ENCODE measurements at places on chromosomes 7 and 10.

GRCh38 chr10:15395935-15396334 lies 24.8 kb upstream of the FAM171A1 start:
- DNase-seq, result no peak

DNA sequence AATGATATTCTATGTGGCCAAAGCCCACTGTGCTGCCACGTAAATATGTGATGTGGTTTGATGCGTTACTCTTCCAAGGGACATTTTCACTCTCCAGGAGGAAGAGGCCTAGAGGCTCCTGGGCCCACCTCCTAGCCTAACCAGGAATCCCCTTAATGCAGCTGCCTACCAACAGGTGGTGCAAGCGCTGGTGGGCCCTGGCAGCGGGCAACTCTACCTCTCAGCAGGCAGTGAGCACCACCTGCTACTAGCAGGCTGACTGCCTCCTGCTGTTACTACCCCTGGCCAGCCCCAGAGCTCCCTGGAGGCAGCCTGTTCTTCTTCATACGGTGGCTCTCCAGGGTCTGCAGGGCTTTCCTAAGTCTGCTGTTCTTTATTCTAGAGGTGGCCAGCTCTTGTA lies 62.8 kb downstream of the CDH23 start:
- DNase-seq, result no peak

- no peak for DNase-seq
These were observed 41.7 kb downstream of the CACUL1 start for GRCh38 chr10:118712930-118713634.

GRCh38 chr7:123230603-123231002 lies 30.8 kb upstream of the SLC13A1 start:
- no peak for DNase-seq

GRCh38 chr10:124546055-124546369 lies 84.4 kb downstream of the LHPP start:
- DNase-seq, result no peak

DNA sequence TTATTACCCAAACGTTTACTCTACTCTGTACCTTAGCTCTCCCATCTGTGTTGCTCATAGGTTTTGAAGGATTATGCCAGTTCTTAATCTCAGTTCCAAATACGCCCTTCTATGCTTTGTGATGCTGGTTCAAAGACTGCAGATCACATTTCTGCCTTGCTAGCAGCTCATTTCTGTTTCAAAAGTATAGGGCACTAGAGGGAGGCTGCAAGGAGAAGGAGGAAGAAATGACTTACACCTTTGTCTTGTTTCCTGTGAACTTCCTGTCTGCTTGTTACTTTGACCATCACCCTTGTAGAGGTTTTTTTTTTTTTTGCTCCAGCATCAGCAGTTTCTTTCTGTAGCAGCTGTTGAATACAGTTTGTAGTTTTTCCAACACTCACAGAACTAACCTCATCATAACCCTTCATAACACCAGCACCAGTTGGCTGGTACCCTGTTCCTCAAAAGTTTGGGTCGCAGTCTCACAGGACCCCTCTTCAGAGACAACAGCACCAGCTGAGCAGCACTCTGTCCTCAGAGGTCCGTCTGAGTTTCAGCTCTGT lies 16.5 kb downstream of the SLK start:
- no peak for DNase-seq

DNA sequence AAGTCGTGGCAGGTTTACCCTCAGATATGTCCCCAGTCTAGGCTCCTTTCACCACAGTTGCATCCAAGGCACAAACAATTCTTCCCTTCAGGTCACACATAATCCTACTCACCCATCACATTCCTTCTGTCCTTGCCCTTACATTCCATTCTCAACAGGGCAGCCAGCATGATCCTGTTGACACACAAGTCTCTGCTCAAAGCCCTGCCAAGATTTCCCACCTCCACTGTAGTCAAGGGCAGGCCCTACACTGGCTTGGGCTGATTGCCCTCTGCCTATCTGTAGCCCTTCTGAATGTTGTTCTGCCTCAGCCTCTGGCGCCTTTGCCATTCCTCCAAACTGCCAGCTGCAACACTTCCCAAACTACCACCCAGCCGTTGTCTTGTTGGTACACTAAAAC lies 187.9 kb upstream of the AKR1E2 start:
- no peak for DNase-seq

DNA sequence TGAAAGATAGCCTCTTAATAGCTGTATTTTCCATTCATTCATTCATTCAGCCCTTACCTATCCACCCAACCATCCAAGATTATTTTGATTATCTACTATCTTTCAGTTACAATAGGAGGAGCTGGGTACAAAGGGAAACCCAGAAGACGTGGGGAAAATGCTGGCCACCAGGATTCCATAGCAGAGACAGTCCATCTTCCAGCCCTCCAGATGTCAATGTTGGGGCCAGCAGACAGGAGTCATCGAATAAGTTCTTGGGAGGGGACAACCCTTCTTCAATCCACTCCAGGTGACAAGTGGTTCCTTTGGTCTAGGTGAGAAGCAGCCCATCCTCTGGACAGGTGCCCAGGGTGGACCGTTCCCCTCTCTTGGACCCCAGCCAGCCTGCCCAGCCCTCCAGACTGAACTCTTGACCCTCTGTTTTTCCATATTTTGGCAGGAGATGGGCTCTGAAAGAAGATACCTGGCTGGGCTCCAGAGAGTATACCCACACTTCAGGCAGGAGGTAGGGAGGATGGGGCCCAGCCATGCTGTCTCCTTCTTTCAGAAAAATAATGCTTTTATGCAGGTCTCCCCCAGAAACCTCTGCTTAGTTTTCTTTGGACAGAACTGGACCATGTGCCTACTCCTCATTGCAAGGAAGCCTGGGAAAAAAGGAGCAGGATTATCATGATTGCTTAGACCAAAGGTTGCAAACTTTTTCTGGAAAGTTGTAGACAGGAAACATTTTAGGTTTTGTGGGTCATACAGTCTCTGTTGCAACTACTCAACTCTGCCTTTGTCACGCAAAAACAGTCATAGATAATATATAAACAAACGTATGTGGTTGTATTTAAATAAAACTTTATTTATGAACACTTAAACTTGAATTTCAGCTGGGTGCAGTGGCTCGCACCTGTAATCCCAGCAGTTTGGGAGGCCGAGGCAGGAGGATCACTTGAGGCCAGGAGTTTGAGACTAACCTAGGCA lies 95.5 kb upstream of the SMNDC1 start:
- DNase-seq, result no peak

- DNase-seq, result no peak
These were observed 63.8 kb downstream of the CCSER2 start for GRCh38 chr10:84392181-84392580.

DNA sequence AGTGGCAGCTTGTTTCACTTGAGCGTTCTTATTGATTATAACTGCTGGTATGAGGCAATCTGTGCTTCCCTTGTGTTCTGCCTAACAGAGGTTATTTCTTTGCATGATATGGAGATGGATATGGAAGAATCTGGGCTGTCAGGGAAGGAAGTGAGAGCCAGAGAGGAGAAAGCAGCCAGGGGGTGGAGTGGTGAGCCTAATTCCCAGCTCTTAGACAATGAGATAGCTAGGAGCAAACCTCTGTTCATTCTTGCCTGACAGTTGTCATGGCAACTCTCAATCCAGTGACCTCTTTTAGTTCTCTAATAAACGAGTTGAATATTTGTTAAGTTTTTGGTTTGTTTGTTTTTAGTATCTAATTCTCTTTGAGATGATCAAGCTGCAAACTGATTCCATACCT lies 214.3 kb downstream of the NRG3 start:
- DNase-seq, result no peak
